ENCODE measurements at places on chromosomes 1 and 21. TPM values are rescaled to one million over a fixed set of nuclear protein-coding genes. Genes with fewer than 3 reads are reported as not detected.

The IGFN1 gene
- total RNA-seq, result 0.93 TPM

The PTGFRN gene
- 108 TPM for total RNA-seq

The BGLAP gene
- total RNA-seq, result 6.8 TPM

The FCRL6 gene
- total RNA-seq, result 0.60 TPM

The UTS2 gene
- total RNA-seq, result not detected

The TCHH gene
- total RNA-seq, result not detected

The SUSD4 gene
- total RNA-seq, result 0.49 TPM

GRCh38 chr1:170460414-170461155, 71.4 kb upstream of the GORAB start:
- DNase-seq, result no peak
- no peak overlapping the region for H3K27ac ChIP-seq
- no peaks in the 10 kb centered on the region for H3K36me3 ChIP-seq

- H3K27me3 ChIP-seq, result no peaks in the 10 kb centered on the region
- H3K4me3 ChIP-seq, result no peak overlapping the region
- H3K36me3 ChIP-seq, result peaks cover 4% of the 10 kb centered on the region
- DNase-seq, result no peak
- no peak overlapping the region for H3K27ac ChIP-seq
- no peaks in the 10 kb centered on the region for H3K4me1 ChIP-seq
These were observed 27.1 kb upstream of the CNIH3 start for GRCh38 chr1:224589006-224589405.

DNA sequence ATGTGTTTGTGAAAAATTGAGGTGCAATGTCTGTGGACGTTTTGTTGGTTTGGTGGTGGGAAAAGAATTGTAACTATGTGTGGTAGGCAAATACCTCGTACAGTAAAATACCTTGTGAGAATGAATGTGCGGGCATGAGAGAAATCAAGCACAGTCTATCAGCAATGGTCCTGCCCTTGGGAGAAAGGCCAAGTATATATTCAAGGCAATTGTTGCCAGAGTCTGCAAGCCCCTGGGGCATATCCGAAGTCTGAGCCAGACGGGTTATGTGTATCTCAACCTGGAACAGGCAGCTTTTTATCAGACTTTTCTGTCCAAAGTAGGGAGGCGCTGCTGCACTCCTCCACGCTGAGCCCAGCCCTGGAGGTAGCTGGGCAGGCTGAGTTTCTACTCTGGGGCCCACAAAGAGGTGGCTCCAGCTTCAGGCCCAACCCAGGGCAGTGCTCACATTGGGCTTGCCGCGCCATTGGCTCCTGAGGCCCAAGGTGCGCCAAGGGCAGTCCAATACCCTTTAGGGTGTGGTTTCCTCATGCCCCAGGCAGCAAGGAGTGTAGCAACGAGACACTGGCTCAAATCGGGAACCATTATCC, 9.4 kb upstream of the GNL2 start:
- peaks cover 20% of the 10 kb centered on the region for H3K27me3 ChIP-seq
- H3K4me1 ChIP-seq, result peaks cover 32% of the 10 kb centered on the region
- no peaks in the 10 kb centered on the region for H3K36me3 ChIP-seq
- no peak overlapping the region for H3K4me3 ChIP-seq

GRCh38 chr21:40595806-40596205, 251.2 kb downstream of the DSCAM start:
- H3K36me3 ChIP-seq, result no peaks in the 10 kb centered on the region
- H3K27me3 ChIP-seq, result no peaks in the 10 kb centered on the region
- H3K4me1 ChIP-seq, result no peaks in the 10 kb centered on the region
- H3K27ac ChIP-seq, result no peak overlapping the region

DNA sequence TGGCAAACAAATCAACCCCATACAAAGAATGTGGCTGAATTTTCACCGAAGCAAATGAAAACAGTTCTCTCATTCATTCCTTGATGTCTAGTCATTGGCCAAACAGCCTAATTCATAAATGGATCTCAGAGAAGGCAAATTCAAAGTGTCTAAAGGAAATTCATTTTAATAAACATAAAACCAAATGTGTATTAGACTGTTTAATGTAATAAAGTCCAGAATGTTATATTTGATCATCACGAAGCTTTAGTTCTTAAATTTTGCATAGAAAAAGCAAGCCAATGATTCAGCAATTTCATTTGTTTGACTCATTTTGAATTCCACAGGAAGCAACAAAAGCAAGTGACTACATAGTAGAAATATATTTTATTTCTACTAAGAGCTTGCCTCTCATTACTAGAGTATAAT, 379.2 kb upstream of the ADAMTS5 start:
- no peak overlapping the region for H3K27ac ChIP-seq
- no peak overlapping the region for H3K4me3 ChIP-seq
- no peaks in the 10 kb centered on the region for H3K36me3 ChIP-seq
- no peaks in the 10 kb centered on the region for H3K4me1 ChIP-seq
- DNase-seq, result no peak

DNA sequence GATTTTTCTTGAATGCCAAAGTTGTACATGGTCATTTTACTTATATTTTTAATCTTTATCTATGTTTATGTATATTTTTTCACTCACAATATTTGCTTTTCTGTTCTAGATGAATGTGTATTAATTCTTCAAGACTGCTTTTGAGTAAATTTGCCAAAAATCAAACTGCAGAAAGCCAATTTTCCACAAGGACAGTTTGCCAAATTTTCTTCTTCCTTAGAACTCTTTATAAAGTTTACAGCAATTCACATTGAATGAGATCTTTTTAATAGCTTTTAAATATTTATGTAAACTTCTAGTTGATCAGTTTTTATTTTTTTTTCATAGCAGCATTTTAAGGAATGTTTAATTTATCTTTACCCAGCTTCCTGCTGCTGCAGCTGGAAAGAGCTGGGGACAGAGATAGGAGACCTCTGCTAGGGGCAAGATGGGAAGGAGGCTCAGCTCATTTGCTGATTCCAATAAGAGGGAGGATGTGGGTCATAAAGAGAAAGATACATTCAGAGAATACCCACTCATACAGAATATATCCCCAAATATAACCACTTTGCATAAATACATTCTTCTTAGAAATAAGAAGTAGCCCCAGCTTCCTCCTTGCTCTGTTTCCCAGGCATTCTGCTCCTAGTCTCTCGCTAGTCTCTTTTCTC, 93.0 kb downstream of the ODF2L start:
- DNase-seq, result no peak
- no peaks in the 10 kb centered on the region for H3K4me1 ChIP-seq
- H3K36me3 ChIP-seq, result no peaks in the 10 kb centered on the region
- H3K27ac ChIP-seq, result no peak overlapping the region
- peaks cover 9% of the 10 kb centered on the region for H3K27me3 ChIP-seq
- no peak overlapping the region for H3K4me3 ChIP-seq

DNA sequence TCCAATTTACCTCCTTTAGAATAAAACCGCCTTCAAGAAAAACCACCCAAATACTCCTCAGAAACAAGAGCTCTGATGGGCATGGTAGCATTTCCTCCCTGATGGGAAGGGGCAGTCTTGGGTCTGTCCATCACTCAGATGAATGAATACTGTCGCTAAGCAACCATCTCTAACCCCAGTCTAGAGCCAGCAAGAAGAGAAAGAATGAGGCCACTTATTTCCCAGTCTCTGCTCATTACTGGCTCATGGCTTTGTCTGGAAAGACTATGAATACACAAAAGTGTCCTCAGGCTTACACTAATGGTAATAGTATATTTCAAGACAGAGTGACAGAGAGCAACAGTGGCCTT, 51.0 kb upstream of the F3 start:
- no peak overlapping the region for H3K4me3 ChIP-seq
- H3K27me3 ChIP-seq, result no peaks in the 10 kb centered on the region
- DNase-seq, result no peak
- H3K36me3 ChIP-seq, result no peaks in the 10 kb centered on the region
- peaks cover 45% of the 10 kb centered on the region for H3K4me1 ChIP-seq
- no peak overlapping the region for H3K27ac ChIP-seq

DNA sequence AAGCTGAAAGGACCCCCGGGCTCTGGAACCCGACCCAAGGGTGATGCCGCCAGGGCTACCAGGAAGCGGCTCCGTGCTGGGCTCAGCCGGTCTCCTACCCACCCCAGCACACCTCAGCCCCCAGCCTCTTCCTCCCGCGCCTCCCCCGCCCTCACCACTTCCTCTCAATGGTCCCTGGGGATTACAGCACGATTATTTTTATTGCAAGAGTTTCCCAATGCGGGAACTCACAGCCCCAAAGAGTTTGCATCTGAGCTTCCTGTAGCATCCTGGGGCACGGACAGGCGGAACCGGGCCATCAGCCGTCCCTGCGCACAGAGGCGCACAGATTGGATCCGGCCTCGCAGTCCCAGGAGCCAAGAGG, 8.7 kb upstream of the SLX9 start:
- peaks cover 71% of the 10 kb centered on the region for H3K27me3 ChIP-seq
- DNase-seq, result no peak
- H3K4me3 ChIP-seq, result peak overlapping the region; percentile 62
- H3K36me3 ChIP-seq, result no peaks in the 10 kb centered on the region

GRCh38 chr1:11730429-11730891, 5.5 kb upstream of the AGTRAP start:
- peak overlapping the region; percentile 71 for H3K27ac ChIP-seq
- no peak overlapping the region for H3K4me3 ChIP-seq
- no peaks in the 10 kb centered on the region for H3K36me3 ChIP-seq
- peaks cover 24% of the 10 kb centered on the region for H3K4me1 ChIP-seq
- H3K27me3 ChIP-seq, result no peaks in the 10 kb centered on the region

DNA sequence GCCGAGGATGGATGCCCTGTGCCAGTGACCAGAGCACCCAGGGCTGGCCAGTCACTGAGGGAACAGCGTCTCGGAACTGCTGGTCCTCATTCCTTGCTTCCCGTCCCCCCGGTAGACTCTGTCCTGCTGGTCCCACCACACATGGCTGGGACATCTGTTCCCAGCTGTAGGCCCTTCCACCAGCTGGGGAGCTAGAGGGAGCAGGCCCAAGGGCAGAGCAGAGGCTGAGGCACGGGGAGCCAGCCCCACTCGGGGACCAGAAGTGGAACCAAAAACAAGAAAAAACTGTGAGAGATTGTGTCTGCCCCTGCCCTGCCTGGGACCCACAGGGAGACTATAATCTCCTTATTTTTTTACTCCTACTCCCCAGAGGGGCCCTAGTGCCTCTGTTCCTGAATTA, 23.8 kb downstream of the ATP8B2 start:
- H3K4me3 ChIP-seq, result no peak overlapping the region
- peaks cover 37% of the 10 kb centered on the region for H3K36me3 ChIP-seq
- H3K27ac ChIP-seq, result no peak overlapping the region
- peaks cover 24% of the 10 kb centered on the region for H3K4me1 ChIP-seq
- peaks cover 18% of the 10 kb centered on the region for H3K27me3 ChIP-seq

- no peak for DNase-seq
- no peak overlapping the region for H3K27ac ChIP-seq
- H3K27me3 ChIP-seq, result no peaks in the 10 kb centered on the region
- H3K4me3 ChIP-seq, result no peak overlapping the region
- no peaks in the 10 kb centered on the region for H3K4me1 ChIP-seq
- H3K36me3 ChIP-seq, result no peaks in the 10 kb centered on the region
These were observed 313.1 kb downstream of the PTBP2 start for GRCh38 chr1:97034651-97035050.
